T-helper 22 cell (primary cell): ENCODE measurements at places on chromosomes 13 and 19.
A peak's percentile ranks its signal among the peaks of the same experiment; 100 is the strongest.

- no peak for DNase-seq
Observed at GRCh38 chr19:48152551-48152950, 17.6 kb downstream of the LIG1 start.

GRCh38 chr19:40223135-40223822 lies 3.2 kb downstream of the CCNP start:
- peak; percentile 24 for DNase-seq

DNA sequence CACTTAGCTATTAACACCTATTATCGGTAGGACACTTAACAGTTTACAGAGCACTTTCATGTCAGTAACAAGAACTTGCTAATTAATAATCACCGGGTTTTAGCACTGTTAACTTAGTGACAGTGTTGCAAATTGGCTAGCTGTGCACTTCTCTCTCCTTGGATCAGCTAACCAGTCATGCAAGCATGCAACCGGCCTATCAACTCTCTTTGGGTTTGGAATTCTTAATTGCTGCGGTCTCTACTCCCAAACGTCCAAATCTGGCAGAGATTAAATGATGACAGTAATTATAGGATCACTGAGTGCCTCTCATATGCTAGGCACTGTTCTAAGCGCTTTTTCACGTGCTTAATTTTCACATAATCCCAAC lies 1.2 kb downstream of the EPS15L1 start:
- no peak for DNase-seq

DNA sequence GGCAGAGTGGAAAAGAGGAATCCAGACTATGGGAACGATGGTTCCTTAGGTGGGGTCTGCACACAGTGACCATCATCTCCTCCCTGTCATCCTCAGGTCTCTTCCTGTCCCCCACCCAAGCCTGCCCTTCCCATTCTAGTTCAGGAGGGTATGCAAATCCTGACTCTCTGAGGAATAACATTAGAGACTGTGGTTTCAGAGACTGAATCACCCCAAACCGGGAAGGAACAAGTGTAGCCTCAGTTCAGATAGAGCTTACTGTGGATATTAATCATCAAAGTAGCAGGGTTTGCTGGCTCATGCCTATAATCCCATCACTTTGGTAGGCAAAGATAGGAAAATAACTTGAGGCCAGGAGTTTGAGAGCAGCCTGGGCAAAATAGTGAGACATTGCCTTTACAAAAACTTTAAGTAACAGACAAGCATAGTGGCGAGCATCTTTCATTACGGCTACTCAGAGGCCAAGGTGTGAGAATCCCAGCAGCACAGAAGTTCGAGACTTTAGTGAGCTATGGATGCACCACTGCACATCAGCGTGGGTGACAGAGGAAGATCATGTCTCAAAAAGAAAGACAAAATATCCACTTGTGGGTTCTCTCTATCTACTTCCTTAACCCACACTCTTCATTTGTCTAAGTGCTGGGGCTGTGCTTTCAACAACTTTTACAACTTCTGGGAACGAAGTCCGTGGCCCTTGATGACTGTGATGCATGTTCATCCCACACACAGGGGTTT lies 19.3 kb upstream of the LGALS13 start:
- DNase-seq = no peak

DNA sequence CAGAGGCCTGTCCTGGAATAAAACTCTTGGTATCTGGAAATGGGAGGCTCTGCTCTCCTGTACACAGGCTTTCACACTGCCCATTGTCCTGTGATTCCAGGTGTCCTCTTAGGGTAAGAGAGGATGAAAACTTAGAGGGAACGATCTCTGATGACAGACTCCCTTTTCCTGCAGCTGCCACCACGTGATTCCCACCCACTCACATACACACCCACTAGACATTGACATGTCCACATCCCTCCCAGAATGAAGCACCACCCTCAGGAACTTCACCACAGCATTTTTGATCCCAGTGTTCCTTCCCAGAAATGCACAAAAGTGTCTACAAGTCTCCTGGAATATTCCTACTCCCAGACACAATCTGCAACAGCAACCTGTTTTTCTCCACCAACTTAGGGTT lies 8.2 kb downstream of the ZNF429 start:
- no peak for DNase-seq
